T-helper 2 cell (primary cell): ENCODE measurements at places on chromosomes 16 and 17.

- DNase-seq, result no peak
These were observed 13.5 kb downstream of the MPG start for GRCh38 chr16:91484-91883.

GRCh38 chr17:78523934-78524655 lies 53.1 kb downstream of the DNAH17 start:
- DNase-seq, result no peak

- no peak for DNase-seq
These were observed 7.3 kb upstream of the CMTM3 start for GRCh38 chr16:66596986-66597848.

DNA sequence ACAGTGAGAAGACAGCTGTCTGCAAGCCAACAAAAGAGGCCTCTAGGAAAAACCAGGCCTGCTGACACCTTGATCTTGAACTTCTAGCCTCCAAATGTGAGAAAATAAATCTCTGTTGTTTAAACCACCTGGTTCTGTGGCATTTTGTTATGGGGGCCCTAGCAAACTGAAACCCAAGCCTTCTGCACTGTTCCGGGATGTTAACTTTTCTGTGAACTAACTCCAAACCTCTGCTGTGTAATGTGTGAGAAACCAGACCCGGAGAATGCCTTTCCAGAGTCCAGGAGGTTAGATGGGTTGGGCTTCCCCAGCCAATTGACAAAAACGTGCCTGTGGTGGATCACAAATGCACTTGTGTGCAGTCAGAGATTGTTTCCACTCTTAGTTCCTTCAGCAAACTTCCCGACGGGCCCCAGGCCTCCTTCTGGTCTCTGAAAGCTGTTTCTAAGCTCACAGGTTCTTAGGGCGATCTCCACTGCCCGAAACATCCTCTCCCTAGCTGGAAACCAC lies 13.6 kb upstream of the GGA2 start:
- no peak for DNase-seq

- peak; percentile 9 for DNase-seq
These were observed 301.9 kb downstream of the SOX9 start for GRCh38 chr17:72422505-72423285.

DNA sequence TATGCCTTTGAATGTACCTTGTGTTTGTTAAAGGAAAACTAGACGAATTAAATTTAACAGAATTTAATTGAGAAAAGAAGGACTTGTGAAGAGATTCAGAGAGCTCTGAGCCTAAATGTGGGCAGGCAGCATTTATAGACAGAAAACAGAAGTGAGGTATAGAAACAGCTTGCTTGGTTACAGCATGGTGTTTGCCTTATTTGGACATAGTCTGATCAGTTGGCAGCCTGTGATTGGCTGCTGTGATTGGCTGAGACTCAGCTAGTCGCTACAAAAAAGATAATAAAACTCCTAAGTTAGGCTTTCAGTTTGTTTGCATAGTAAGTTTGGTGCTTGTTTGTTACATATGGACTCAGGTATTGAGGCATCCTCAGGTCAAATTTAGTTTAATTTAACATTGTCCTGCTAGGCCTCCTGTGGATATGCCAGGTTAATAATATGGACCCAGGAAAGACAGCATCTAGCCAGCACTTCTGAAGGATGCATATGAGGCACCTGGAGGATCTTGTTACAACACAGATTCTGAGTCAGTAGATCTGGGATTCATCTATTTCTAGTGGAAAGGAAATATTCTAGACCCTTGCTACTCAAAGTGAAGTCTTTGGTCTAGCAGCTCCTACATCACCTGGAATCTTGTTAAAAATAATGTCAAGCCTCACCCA lies 43.4 kb downstream of the SLFN5 start:
- no peak for DNase-seq

DNA sequence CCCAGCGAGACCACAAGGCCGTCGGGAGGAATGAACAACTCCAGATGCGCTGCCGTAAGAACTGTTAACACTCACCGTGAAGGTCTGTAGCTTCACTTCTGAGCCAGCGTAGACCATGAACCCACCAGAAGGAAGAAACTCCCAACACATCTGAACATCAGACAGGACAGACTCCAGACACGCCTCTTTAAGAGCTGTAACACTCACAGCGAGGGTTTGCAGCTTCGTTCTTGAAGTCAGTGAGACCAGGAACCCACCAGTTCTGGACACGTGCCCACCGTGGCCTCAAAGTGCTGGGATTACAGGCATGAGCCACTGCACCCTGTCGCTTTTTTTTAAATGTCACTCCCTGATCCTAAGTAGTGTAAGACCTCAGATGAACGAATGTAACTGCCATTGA lies 17.3 kb downstream of the KPNA2 start:
- no peak for DNase-seq

DNA sequence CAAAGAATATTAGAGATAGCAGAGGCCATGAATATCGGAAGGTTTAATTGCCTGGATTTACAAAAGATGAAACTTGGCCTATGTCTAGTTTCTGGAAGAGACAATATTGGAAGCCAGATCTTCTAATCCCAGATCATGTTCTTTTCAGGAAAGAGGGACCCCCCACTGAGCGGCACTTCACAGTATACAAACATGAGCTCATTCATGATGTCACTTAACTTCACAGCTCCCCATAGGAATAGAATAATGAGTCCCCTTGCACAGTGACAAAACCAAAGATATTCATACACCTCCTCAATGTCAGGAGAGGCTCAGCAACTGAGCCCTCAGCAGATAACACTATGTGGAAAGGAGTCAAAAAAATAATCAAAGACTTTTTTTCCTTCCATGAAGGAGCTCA lies 147.5 kb downstream of the CDH11 start:
- no peak for DNase-seq

GRCh38 chr17:7745748-7746470 lies 28.4 kb downstream of the DNAH2 start:
- DNase-seq, result no peak

DNA sequence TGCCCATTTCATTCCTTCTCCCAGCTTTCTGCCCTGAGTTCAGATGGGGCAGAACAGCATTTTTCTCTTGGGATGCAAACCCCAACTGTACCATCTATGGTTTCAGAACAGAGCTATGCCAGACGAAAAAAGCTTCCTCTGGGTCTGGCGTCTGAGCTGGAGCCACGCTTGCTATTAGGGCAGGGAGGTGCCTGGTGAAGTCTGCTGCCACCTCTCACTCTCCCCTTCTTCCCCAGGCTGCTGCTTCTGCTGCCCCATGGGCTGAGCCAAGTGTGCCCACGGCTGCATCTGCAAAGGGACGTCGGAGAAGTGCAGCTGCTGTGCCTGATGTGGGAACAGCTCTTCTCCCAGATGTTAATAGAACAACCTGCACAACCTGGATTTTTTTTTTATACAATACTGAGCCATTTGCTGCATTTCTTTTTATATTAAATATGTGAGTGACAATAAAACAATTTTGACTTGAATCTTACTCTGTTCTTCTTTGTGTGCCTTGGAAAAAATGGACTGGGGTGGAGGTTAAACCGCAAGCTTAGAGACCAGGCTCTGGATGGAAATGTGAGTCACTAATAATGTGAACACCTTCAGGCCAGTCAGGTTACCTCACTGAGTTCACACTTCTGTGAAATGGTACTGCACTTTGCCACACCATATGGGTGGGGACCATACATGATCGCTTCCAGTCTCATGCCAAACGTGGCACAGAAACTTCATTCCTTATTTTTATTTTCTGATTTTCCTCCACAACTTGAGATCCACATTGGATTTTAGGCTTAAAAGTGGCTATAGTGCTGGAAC lies 1.7 kb upstream of the MT1A start:
- DNase-seq, result no peak

- DNase-seq, result no peak
These were observed 8.7 kb upstream of the KREMEN2 start for GRCh38 chr16:2955438-2955778.

- no peak for DNase-seq
These were observed 2.0 kb upstream of the KRTAP2-1 start for GRCh38 chr17:41049110-41049509.

- no peak for DNase-seq
These were observed 61.2 kb downstream of the HS3ST3A1 start for GRCh38 chr17:13540546-13540945.

- DNase-seq, result no peak
These were observed 62.5 kb downstream of the WIPI1 start for GRCh38 chr17:68394608-68395331.
